Renal cortical epithelial cell (primary cell): ENCODE measurements at places on chromosomes 6 and 20. TPM values are rescaled to one million over a fixed set of nuclear protein-coding genes. Genes with fewer than 3 reads are reported as not detected.

C4B gene
- 0.35 and 32.2 TPM in 2 replicates for total RNA-seq

REM1 gene
- not detected in 2 replicates for total RNA-seq

TMEM244 gene
- not detected in 2 replicates for total RNA-seq

NFS1 gene
- 37.7 and 53.9 TPM in 2 replicates for total RNA-seq

LINC00237 gene
- total RNA-seq, result not detected in 2 replicates

PPP1R11 gene
- total RNA-seq, result 14.1 and 22.0 TPM in 2 replicates

AIG1 gene
- total RNA-seq, result 61.6 and 67.4 TPM in 2 replicates

BYSL gene
- 12.5 and 31.4 TPM in 2 replicates for total RNA-seq

SLPI gene
- 58.2 and 256 TPM in 2 replicates for total RNA-seq

DNMT3B gene
- 13.0 and 13.5 TPM in 2 replicates for total RNA-seq

PNPLA1 gene
- not detected in 2 replicates for total RNA-seq

DNAH8 gene
- total RNA-seq, result under 0.01 TPM in 1 of 2 replicates, not detected in the other

DNA sequence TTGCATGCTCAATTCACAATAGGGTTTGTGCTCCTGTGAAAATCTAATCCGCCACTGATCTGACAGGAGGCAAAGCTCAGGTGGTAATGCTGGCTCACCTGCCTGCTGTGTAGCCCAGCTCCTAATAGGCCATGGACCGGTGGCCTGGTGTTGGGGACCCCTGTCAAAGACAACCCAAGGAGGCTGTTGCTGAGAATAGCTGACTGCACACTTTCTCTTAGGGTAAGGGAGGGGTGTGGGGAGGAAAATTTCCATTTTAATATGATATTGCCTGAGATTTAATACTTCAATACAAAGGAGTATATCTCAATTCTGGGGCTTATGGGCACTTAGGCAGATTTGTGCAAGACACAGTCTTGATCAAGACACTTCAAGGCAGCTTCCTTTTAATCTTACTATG, 105.8 kb downstream of the ALDH8A1 start:
- no peak for DNase-seq

- no peak for DNase-seq
Observed at GRCh38 chr6:133214267-133214666, 26.9 kb upstream of the EYA4 start.

GRCh38 chr6:33433544-33434191, 13.8 kb downstream of the SYNGAP1 start:
- no peak for DNase-seq

DNA sequence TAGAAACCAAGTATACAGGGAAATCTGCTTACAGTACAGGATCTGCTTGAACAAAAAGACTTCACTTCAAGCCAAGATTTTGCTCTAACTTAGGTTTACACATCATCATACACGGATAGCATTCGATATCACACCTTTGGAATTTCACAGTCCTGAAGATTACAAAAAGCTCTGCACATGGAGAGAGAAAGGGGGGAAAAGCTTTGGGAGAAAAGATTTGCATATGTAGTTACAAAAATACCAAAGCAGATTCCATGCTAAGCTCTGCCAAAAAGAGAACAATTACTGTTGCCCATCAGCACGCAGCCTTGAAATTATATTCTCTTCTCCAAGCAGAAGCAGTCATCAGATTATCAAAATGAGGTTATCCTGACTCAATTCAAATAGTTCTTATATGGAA, 62.0 kb downstream of the HIVEP2 start:
- peak; percentile 33 for DNase-seq

DNA sequence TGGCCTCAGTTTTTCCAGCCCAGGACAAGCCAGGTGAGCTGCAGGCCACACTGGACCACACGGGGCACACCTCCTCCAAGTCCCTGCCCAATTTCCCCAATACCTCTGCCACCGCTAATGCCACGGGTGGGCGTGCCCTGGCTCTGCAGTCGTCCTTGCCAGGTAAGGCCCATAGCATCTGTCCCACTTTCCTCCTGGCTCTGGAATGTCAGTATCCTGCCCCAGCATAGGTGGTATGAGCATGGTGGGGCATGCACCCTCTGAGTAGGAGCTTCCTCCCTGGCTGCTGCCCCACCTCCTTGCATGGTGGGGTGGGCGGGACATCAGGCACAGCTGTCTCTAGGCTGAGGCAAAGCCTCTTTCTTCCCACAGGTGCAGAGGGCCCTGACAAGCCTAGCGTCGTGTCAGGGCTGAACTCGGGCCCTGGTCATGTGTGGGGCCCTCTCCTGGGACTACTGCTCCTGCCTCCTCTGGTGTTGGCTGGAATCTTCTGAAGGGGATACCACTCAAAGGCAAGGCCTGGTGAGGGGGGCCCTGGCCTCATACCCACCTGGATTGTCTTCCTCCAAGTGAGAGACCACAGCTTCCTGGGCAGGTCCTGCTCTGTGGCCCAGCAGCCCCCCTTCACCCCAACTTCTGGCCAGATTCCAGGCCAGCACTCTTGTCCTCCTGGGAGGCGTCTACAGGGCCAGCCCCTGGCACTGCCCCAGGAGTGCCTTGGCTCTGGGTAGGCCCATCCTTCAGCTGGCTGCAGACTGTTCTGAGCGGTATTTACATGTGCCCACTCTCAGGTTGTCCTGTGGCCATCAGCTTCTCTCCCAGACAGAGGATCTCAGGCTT, 9.1 kb downstream of the PI16 start:
- DNase-seq, result no peak

- no peak for DNase-seq
Observed at GRCh38 chr6:53925891-53926290, 131.1 kb downstream of the LRRC1 start.

- DNase-seq, result no peak
Observed at GRCh38 chr20:43229696-43230095, 40.0 kb upstream of the PTPRT start.

- DNase-seq, result peak; percentile 43
Observed at GRCh38 chr6:32589596-32590449, at the start of gene HLA-DRB1. HLA-DRB1 (minus strand) TSS chr6:32589848; CDS start chr6:32589742, 106 bp downstream.

- no peak for DNase-seq
Observed at GRCh38 chr6:148677594-148678476, 69.0 kb upstream of the UST start.

- no peak for DNase-seq
Observed at GRCh38 chr6:144305567-144305966, 20.4 kb downstream of the UTRN start.

- DNase-seq, result no peak
Observed at GRCh38 chr6:154363821-154364220, 7.2 kb upstream of the IPCEF1 start.

DNA sequence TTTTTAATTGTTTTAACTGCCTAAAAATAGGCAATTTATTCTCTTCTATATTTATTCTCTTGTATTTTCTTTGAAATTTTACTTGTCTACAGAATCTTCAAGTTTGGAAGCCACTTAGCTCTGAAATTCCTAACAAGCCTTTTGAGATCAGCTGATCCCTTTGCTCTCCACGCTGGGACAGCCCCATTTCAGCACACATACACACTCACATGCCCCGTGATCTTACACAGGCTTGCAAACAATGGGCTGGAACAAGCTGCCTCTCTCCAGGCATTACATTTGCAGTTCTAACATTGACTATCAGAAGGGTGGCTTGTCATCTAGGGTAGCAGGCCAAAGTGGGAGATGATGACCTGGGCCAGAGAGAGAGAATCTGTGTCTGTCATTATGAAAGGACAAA, 62.1 kb upstream of the RAB32 start:
- no peak for DNase-seq

- no peak for DNase-seq
Observed at GRCh38 chr20:61877776-61878477, 187.8 kb downstream of the TAF4 start.

- no peak for DNase-seq
Observed at GRCh38 chr20:14386726-14387125, 49.3 kb upstream of the FLRT3 start.

DNA sequence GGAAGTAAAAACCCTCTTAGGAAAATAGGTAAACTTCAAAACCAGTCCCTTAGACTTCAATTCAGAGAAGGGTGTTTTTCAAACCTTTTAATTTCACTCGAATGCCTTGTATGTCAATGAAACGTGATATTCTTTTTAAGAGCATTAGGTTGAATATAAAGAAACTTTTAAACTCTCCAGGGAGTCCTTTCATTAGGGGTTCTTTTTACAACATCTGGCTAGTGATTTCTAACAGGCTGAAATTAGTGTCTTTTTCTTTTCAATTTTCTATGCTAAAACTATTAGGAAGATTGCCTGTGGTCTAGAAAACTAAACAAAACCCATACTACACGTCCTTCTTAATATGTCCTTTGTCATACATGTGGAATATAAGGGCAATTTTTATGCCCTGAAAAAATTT, 569.7 kb upstream of the CITED2 start:
- no peak for DNase-seq

GRCh38 chr6:3957321-3957720, 108.1 kb downstream of the FAM50B start:
- peak; percentile 22 for DNase-seq

DNA sequence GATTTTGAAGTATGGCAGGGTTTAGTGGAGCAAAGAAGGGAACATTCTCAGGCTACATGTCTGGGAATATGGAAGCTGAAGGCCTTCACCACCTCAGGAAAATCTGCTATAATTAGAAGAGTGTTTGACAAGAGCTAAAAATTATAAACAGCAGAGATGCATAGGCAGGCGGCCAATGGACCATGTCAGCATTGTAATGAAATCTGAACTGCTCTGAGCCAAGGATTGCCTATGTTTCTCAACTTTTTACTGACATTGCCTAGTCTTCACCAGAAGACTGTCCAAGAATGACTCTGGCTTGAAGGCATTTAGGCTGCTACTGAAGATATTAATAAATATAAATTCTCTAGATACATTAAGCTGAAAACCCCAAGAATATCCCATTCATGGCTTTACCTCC, 84.1 kb downstream of the C6orf52 start:
- peak; percentile 3 for DNase-seq

DNA sequence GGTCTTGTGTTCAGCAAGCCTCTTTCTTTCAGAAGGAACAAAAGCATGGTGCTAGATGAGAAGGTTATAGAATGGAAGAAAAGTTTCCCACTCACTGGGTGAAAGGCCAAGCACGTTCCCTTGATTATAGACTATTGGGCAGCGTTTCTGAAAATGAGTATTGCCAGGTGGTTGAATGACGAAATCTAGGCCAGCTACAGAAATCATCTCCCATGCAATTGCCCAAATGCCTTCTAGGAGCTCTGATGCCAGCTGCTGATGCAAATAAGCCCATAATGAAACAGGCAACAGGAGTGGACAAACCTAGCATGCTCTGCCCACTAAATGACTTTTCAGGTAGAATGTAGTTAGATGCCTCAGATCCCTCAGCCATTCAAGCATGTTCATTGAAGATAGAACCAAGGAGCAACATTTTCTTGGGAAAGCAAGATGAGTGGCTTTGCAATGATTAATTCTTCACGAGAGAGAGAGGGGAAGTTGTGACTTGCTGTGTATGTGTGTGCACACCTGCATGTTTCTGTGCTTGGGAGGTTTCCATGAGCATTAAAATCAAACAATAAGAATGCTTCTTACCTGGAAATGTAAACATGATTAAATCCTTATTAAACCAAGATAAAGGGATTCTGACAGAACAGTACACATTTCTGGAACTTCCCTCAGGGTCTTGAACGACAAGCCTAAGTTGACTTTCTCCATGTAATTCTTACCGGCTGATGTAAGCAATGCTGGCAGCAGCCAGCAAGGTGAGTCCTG, 43.6 kb downstream of the ADTRP start:
- DNase-seq, result peak; percentile 15

GRCh38 chr20:14418376-14418775, 81.0 kb upstream of the FLRT3 start:
- DNase-seq, result peak; percentile 22

DNA sequence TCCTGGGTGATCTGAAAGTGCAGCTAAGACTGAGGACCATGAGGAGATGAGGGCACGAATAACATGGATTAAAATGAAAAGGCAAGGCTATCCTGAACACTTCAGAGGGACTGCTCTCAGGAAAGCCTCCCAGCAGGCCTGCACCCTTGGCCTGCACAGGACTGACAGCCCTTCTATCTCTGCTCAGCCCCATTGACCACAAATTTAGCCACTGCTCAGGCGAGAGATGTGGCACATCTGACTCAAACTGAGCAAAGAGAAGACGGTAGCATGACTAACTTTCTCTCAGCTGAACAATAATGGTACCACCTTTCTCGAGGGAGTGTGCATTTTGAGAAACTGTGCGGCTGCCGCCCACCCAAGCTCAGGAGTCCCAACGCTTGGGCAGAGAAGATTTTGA, 257.5 kb downstream of the ADGB start:
- no peak for DNase-seq

DNA sequence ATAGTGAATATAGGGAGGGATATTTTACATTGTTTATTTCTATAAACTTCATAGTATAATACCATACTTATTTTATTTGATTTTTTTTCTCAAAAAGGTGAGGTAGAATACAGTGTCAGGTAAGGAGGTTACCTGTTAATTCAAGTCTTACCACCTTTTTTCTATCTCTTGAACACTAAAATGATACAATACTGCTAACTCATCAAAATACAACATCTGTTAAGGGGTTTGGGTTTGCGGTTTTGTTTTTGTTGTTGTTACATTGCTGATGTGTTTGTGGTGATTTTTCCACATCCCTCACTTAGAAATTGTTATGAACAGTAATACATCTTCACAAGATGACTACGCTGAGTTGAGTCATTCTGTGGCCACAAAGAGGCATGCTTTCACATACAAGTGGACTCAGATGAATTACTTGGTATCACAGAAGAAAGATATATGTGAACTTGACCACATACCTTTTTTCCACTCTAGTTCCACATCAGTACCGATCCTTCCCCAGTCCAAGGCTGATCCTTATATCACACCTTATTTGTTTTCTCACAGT, 139.4 kb upstream of the ID4 start:
- peak; percentile 75 for DNase-seq

GRCh38 chr6:47083586-47084047, 41.5 kb upstream of the ADGRF1 start:
- peak; percentile 94 for DNase-seq

GRCh38 chr20:48295966-48296421, 510.7 kb upstream of the SULF2 start:
- DNase-seq, result peak; percentile 45

- peak; percentile 14 for DNase-seq
Observed at GRCh38 chr20:60857708-60858107, 394.4 kb upstream of the CDH4 start.

DNA sequence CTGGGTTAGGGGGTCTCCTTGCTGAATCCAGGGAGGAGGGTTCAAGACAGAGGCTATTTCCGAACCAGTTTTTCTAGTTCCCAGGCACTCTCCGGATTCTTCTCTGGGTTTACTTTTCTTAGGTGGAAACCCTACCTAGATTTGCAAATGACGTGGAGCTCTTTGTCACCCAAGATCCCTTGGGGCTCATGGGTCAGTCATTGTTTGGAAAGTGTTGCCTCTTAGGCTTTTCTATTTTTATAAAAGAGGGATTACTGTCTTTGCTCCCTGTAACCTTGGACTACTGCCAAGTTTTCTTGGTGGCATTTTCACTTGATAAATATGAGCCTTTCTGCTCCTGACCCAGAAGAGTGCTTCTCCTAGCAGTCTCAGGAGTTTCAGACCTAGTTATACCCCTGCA, 33.6 kb downstream of the FAM209B start:
- DNase-seq, result no peak
